ENCODE measurements at places on chromosomes 6 and 20.

DNA sequence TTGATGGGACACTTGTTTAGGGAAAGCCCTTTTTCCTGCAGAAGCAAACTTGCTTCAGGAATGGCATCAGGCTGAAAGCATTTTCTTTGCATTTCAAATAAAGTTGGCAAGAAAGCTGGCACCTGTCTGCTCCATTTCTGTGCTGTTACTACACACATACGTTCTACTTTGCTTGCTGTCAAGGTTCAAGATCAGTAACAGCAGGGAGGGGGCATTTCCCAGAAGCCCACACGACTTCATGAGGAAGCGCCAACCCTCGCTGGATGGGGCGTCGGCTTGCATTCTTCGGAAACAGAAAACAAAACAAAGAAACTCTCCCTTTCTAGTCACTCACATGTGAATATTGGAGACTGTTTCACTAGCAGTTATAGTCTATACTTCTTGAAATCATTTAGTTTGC lies 46.4 kb downstream of the AKAP12 start:
- no peak for DNase-seq

- DNase-seq: no peak
Measured at GRCh38 chr6:100317031-100317430, 147.7 kb downstream of the SIM1 start.

GRCh38 chr6:20370801-20371200 lies 30.9 kb upstream of the E2F3 start:
- no peak for DNase-seq

- no peak for DNase-seq
Measured at GRCh38 chr6:16278048-16278724, 39.8 kb downstream of the GMPR start.

- no peak for DNase-seq
Measured at GRCh38 chr6:35487658-35488516, 9.0 kb downstream of the TEAD3 start.

GRCh38 chr20:52056203-52057062 lies 135.1 kb downstream of the ZFP64 start:
- DNase-seq: no peak

DNA sequence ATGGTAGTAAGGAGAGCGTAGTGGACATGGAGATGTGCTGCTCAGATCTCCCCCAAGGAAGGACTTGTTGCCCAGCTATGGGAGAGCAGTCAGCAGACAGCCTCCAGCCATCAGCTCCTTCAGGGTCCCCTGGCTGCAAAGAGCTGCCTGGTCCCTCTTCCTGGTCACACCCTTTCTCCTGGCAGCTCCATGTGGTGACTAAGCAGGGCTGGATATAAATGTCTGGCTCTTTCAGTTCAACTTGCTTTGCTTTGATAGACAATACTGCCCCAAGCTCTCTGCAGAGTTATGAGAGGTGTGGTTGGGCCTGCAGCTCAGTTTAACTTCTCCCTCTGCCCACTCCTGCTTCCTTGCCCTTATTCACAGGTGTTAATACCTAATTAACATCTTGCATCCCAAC lies 64.1 kb upstream of the DDR1 start:
- DNase-seq: no peak

- DNase-seq: no peak
Measured at GRCh38 chr20:61644378-61645076, 392.5 kb downstream of the CDH4 start.

GRCh38 chr20:9488063-9488462 lies 26.3 kb upstream of the LAMP5 start:
- no peak for DNase-seq

DNA sequence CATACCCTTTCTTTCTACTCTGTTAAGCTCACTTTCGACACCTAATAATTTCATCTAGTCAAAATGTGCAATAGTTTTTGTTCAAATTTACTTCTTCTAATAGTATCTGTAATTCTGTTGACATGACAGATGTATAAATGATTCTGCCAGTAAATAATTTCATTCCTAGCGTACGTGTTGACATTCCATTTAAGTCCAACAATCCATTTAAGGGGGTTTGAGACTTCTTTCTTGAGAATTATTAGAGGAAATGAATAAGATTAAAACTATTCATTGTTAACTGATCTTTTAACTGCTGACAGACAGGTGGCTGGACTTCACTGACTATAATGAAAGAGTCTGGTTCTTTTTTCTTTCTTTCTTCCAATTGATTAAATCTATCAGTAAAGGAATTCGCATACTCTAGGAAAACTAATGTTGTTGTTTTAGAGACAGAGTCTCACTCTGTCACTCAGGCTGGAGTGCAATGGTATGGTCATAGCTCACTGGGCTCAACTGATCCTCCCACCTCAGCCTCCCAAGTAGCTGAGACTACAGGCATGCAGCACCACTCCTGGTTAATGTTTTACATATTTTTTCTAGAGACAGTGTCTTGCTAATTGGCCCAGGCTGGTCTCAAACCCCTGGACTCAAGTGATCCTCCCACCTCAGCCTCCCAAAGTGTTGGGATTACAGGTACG lies 55.9 kb downstream of the MAP3K5 start:
- no peak for DNase-seq

GRCh38 chr20:38812709-38813573 lies 7.4 kb downstream of the PPP1R16B start:
- no peak for DNase-seq

- DNase-seq: no peak
Measured at GRCh38 chr6:125117818-125118217, 35.8 kb upstream of the TPD52L1 start.

GRCh38 chr6:93124006-93124632 lies 295.2 kb downstream of the EPHA7 start:
- no peak for DNase-seq

GRCh38 chr6:63440057-63440456 lies 120.3 kb upstream of the LGSN start:
- no peak for DNase-seq

- no peak for DNase-seq
Measured at GRCh38 chr6:157811476-157812173, 11.4 kb upstream of the SNX9 start.

DNA sequence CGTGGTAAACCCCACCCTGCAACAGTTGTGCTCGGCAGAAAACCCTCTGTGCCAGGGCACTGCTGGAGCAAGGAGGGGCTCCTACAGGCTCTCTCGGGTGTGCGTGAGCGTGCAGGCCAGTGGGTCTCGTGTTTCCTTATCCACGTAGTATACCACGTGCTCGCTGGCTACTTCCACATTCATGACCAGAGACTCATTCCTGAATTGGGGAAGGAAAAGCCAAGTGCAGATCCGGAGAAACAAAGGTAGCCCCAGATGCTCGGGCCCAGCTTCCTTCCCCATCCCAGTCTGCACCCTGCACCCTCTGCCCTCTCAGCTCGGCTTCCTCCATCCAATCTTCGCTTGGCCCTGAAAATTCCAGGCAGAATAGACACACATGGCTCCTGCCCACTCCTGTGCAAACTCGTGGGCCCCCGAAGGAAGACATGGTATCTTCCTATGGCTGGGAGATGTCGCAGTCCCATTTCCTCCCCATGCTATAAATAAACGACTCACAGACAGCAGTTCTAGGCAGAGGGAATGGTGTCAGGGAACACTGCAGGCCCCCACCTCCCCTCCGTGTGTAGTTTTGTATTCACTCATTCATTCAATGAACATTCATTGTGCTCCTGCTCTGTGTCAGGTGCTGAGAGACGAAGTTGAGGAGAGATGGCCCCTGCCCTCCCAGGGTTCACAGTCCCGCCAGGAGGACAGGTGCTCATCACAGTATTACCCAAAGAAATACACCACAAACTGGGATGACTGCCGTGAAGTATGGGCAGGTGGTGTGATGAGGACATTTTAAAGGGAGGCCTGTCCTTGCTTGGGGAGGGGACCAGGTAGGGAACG lies 29.6 kb downstream of the NPEPL1 start:
- no peak for DNase-seq

DNA sequence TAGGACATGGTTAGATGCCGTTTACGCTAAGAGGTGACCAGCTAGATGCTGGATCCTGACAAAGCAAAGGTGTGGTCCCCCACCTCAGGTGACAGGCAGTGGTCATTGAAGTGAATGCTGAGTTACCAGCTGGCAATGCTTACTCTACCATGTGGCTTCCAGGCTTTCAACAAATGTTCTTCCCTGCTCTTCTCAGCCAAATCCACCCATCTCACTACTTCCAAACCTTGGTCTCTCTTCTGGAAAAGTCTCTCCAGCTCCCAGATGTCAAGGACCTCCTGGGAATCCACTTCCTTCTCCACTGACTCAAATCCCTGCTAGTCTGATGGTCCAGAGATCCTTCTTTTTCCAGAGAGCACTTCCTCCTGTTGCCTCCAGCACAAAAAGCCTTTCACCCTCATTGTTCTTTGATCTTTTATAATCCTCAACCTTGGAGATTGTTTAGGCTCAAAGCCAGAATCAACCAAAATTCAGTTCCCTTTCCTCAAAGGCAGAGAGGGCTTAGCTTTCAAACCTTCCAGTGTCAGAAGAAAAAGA lies 228.0 kb downstream of the ZNF217 start:
- DNase-seq: no peak

DNA sequence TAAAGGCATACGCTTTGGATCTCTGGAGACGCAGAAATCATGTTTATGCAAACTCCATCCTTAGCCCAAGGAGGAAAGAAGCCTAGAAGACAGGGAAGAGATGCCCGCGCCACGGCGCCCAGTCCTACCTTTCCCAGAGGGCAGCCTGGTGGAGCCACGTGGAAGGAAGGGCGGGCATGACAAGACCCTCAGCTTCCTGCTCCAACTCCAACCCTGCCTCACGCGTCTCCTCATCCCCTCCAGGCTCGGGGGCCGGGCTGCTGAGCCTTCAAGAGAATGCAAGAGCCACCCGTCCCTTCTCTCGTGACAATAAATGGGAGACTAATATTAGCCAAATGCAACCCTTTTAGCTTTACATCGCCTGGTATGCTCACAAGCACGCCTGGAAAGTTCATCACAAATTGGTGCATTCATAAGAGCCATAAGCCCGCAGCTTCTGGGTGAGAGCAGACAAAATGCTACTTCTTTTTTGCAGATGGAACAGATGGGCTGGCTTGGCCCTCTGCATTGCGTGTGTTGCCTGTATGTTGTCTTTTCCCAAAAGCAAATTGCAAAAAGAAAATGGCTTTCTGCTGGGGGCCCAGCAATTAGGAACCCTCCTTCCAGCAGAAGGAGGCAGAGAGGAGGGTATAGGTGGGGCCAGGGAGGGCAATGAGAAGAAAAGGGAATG lies 8.2 kb upstream of the NTSR1 start:
- no peak for DNase-seq

GRCh38 chr6:97399208-97399607 lies 116.2 kb upstream of the MMS22L start:
- no peak for DNase-seq

- no peak for DNase-seq
Measured at GRCh38 chr20:58420798-58421496, 31.9 kb downstream of the VAPB start.

DNA sequence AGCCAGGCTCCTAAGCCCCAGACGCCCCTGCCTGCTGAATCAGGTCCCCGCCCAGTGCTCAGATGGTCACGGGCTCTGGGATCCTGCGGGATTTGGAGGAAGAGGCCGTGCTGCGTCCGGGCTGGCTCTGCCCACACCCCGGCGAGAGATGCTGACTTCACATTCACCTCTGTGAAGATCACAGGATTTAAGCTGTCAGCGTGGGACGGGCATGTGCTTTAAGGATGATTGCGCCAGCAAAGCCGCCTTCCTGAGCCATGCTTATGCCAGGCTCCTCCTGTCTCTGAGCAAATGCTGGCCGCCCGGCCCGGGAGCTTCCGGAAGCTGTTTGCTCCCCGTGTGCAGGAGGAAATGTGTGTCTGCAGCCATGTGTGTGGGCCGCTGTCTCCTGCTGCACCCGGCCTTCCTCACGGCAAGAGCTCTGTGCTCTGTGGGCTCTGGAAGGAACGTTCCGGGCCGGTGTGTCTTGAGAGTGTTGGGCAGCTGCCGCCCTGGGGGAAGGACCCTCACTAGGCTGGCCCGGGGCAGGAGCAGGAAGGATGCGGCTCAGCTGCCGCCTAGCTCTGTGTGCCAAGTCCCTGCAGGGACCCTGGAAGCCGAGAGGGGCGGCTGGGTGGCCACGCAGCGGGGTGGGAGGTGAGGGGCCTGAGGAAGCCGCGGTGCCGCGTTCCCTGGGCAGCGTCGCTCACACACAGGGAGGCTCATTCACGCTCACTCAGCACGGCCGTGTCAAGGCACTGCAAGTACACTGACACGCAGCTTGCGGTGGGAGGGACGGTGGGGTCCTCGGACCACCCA lies 19.0 kb upstream of the BHLHE23 start:
- DNase-seq: no peak

DNA sequence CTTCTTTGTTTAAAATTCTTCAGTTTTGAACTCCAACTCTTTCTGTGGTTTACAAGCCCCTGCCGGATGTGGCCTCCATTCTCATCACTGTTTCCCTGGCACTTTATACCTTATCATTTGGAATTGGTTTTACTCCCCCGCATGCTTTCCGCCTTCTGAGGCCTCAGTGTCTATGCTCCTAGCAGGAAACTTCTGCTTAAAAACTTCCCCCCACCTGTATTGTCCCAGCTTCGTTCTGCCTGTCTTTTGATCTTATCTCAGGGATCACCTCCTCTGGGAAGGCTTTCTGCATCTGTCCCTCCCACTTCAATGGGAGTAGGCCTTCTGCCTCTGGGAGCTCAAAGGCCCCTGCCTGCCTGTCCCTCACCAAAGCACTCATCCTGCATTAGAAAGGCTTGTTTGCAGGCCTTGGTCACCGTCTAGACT lies 3.4 kb upstream of the ANGPT4 start:
- no peak for DNase-seq

GRCh38 chr6:157921685-157922367 lies 59.8 kb upstream of the SYNJ2 start:
- DNase-seq: no peak

Data from stimulated activated CD4-positive, alpha-beta T cell treated with anti-CD3 and anti-CD28 coated beads, Interleukin-1b, Interleukin-23, amount 100 ng/mL, for 1 hour (primary cell).